ENCODE measurements at places on chromosomes 12 and 14.
A peak's percentile ranks its signal among the peaks of the same experiment; 100 is the strongest.

DNA sequence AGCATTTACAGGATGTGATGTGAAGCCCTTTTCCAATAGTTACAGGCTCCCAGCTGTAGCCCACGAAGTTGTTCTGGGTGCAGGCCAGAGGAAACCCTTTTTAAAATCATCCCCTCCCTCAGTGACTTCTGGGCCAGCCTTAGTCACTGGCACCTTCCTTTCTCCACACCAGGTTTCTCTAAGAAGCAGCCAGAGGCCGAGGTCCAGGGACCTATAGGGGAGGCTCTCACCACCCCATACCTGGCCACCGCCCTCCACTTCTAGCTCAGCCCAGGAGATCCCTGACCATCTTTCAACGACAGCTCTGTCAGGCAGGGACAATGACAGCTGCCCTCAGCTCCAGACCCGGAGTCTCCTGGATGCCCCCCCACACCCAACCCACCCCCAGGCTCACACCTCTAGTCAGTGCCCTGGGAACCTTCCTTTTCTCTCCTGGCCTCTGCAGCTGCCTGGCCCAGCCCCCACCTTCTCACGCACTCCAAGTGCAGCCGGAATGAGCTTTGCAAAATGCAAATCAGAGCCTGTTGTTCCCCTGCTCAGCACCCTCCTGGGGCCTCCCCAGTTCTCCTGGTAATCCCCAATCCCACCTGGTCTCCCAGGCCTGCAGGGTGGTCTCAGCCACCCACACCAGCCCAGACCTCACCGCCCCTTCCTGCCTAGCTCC lies 46.7 kb downstream of the TESC start:
- DNase-seq: no peak

GRCh38 chr12:95198914-95199313 lies 18.4 kb downstream of the FGD6 start:
- DNase-seq: no peak

GRCh38 chr14:99884834-99885648 lies 91.8 kb downstream of the EML1 start:
- DNase-seq: no peak

- DNase-seq: peak; percentile 95
These were observed at the start of gene ATP5MC2 for GRCh38 chr12:53675701-53676607. TSS of gene ATP5MC2 (minus strand) at chr12:53676083. CDS start at chr12:53672614, 3,469 bp downstream.

DNA sequence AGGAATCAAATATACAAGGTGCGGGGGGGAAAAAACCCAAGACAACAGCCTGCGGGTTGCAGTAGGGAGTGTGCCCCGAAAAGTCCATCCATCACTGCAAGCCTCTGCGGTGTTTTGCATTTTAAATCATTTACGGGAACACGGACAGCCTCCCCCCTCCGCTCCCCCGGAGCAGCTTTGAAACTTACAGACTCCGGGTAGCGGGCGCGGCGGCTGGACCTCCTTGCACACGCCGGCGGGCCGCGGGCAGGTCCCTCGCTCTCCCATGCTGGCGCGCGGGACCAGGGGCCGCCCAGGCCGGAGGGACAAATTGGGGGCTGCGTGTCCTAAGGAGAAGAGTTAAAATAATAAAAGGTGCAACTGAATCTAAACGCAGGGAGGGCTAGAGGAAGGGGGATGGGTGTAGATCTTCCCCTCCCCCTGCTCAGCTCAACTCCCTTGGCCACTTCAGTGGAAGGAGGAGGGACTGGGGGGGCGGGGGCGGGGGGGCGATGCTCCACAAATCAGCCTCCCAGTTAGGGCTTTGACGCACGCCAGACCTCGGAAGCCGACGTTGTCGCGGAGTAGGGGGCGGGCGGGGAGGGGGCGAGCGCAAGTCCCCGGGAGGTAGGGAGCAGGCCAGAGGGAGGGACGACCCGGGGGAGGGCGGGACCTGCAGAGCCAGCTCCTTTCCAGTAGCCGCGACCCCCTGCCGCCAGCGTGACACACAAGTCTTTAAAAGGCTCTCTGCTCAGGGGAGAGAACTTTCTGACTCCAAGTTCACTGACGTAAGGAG lies at the start of gene KCNJ8:
Gene KCNJ8, minus strand, starts transcription at position 349 of the 775 bp plus-strand sequence. CDS start 1,090 bp downstream, outside the sequence.
- no peak for DNase-seq

DNA sequence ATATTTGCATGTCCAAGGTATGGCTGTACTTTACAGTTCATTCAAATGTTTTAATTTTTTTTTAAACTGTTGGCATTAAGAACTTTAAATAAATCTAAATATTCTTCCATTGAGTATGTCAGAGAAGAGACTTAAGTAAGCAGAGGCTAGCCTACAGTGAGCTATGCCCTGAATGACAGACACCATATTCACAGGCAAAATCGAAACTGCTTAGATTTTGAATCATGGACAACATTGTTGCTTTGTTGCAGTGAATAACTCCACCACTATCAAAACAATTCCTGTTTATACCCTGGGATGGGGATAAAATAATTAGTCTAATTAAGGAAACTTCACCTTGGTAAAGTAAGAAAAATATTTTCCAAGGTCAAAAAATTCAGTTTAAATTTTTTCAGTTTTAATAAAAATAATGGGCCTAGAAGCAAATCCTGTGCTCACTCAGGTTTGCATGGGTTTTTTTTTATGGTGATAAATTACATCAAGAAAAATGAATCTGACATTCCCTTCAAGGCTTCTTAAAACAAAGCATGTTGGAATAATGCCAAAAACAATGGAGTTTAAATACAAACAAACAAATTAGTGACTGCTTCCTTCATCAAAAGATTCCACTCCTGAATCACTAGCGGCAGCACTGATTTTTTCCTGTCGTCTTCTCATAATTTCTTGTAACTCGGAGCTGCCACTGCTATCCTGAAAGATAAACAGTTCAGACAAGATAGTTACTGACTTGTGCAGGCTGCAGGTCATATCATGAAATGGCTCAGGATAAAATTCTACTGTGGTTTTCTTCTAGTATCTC lies 168.2 kb downstream of the EPS8 start:
- DNase-seq: no peak

DNA sequence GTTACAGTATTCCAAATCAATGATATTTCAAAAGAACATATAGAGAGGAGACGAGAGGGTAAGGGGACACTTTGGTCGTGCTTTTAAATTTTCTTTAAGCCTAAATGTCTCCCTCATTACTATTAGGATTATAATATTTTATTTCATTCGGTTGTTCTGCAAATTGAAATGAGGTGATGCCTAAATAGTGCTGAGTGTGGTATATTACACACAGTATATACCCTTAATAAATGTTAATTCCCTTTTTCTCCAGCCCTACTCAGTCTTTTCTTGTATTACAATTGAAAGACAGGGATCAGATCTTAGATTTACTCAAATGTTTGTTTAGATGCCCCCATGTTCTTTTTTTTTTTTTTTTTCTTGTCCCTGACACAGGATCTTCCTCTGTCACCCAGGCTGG lies 7.7 kb downstream of the SNAPC1 start:
- DNase-seq: no peak

GRCh38 chr14:22996768-22997654 lies 12.9 kb downstream of the C14orf93 start:
- DNase-seq: no peak

GRCh38 chr12:9333161-9333560 lies 125.0 kb upstream of the PZP start:
- no peak for DNase-seq

DNA sequence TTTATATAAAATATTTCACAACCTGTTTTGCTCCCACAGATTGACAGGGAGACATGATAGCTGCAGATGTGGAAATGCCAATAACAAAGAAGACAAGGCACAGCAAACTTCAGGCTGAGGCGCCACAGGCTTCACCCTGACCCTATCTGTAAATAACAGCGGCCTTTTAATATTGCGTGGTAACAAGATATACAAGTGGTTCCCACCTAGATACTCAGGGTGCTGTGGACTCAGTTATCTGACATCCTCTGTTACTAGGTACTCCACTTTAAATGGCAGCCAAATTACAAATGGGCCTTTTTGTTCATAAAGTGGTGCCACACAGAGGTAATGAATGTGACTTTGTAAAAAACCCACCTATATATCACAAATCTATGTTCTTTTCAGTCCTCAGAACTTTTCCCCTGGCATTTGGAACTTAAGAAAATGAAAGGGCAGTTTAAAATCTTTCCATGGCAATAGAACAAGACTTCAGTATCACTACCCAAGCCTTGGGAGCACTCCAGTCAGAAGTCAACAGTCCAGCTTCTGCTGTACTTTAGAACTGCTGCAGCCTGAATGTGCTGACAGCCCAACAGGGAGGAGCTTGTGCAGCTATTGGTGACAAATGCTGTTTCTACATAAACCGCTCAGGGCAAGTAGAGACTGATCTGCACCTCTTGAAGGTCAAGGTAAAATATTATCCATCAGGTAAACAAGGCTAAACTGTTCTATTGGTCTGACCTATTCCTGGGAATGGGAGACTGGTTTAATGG lies 86.2 kb upstream of the DCD start:
- DNase-seq: no peak

- no peak for DNase-seq
These were observed 210.1 kb upstream of the EEA1 start for GRCh38 chr12:93139028-93139665.

- DNase-seq: no peak
These were observed 474 bp upstream of the CIT start for GRCh38 chr12:119877639-119877948.

- DNase-seq: no peak
These were observed 241.4 kb downstream of the ADAMTS20 start for GRCh38 chr12:43310596-43310995.

DNA sequence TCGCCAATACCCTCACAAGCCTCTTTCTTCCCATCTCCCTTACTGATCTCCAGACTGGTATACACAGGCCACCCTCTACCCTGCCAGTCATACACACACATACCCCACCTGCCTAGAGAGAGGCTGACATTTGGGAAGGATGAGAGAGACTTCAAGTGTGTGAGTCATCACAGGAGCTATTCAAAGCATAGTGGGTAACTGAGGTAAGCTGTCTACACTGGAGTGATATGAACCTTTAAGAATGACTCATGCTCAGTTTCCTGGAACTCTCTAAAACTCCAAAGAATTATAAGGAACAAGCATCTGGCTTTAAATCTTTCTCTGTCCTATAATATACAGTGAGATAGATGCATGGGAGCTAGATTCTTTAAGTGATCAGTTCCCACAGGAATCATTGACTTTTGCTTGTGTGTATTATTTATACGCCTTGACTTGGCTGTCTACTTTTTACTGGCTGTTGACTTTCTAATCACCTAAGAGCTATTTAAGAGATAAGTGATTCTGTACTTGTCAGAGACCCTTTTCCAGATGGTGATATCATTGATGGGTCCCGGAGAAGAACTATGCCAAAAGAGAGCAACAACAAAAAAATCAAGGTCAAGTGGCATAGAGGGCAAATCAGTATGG lies 5.8 kb downstream of the IGF1 start:
- DNase-seq: no peak

GRCh38 chr14:77599889-77600288 lies 16.5 kb downstream of the SPTLC2 start:
- DNase-seq: no peak

- DNase-seq: no peak
These were observed 250.5 kb downstream of the ASCL1 start for GRCh38 chr12:103207936-103208335.

- no peak for DNase-seq
These were observed 24.5 kb downstream of the SLC17A8 start for GRCh38 chr12:100381379-100381778.

- DNase-seq: no peak
These were observed 3.3 kb downstream of the PPP1R3E start for GRCh38 chr14:23299211-23299957.

GRCh38 chr14:85824526-85824925 lies 294.6 kb downstream of the FLRT2 start:
- DNase-seq: no peak

All from stimulated activated CD8-positive, alpha-beta memory T cell treated with anti-CD3 and anti-CD28 coated beads, Interleukin-15, amount 100 ng/mL, for 4 hours (primary cell).